ENCODE measurements at places on chromosomes 2 and 18. TPM values are rescaled to one million over a fixed set of nuclear protein-coding genes. Genes with fewer than 3 reads are reported as not detected.

DNA sequence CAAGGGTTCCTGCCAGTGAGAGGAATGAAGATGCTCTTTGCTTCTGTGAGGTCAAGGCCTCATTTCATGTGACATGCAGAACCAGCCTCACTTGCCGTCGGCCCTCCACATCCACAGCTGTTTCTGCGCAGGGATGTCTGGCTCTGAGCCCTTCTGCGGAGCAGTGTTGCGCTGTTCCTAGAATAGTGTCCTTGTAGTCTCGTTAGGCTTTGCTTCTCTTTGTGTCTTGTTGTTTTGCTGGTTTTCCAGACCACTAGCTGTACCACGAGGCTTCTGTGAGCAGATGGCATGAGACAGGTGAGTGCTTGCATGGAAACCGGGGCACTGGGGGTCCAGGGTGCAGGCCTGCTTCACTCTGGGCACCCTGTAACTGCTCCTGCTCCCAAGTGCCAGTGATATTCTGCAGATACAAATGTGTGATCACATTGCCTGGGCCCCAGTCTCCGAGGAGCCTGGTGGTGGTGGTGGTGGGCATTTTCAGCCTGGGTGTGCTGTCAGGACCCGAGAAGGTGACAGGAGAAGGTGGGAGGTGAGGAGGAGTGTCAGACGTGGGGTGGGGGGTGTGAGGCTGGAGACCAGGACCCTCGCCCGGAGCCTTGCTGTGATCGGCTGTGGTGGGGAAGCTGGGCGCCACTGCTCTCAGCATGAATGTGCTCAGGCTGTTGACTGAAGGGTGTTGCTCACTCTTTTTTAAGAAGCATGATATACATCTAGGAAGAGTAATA lies 34.3 kb downstream of the LDLRAD4 start:
- DNase-seq, result no peak

DNA sequence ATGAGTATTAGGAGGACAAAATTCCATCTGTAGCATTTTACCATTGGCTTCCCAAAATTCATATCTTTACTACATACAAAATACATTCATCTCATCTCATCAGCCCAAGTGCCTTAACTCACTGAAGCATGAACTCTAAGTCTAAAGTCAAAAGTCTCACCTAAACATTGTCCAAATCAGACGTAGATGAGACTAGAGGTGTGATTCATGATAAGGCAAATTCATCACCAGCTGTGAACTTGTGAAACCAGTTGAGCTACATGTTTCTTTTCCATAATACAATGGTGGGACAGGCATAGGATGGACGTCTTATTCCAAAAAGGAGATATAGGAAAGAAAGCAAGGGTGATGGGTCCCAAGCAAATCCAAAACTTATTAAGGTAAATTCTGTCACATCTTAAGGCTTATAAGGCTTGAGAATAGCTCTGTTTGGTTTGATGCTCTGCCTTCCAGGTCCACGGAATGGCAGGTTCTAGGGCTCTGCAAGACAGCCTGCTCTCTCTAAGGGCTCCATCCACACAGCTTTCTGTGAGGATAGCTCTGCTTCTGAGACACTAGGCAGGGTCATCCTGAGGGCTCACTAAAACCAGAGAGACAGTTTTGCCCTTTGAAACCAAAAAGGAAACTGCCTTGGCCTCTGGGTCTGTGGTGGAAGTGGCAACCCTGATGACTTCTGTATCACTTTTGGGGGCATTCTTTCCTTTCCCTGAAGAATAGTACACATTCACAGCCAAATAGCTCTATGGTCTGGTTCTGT lies 9.6 kb downstream of the IFIH1 start:
- no peak for DNase-seq

- DNase-seq, result no peak
Observed at GRCh38 chr2:38432820-38433606, 55.9 kb upstream of the ATL2 start.

GRCh38 chr18:22981274-22982133 lies 48.4 kb downstream of the RBBP8 start:
- DNase-seq, result no peak

GRCh38 chr18:34003687-34004086 lies 221.0 kb downstream of the NOL4 start:
- DNase-seq, result no peak

DNA sequence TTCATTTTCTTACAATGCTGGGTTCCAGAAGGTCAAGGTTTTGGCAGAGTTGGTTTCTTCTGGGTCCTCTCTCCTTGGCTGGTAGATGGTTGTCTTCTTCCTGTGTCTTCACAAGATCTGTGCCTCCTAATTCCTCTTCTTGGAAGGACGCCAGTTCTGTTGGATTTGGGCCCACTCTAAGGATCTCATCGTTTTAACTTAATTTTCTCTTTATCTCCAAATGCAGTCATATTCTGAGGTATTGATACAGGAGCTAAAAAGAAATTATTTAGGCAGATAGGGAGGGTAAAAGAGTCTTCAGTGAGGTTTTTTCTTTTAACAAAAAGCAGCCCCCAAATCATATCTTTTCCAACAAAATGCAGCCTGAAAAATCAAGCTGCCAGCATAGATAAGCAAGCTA lies 998.4 kb downstream of the SOCS6 start:
- DNase-seq, result no peak

DNA sequence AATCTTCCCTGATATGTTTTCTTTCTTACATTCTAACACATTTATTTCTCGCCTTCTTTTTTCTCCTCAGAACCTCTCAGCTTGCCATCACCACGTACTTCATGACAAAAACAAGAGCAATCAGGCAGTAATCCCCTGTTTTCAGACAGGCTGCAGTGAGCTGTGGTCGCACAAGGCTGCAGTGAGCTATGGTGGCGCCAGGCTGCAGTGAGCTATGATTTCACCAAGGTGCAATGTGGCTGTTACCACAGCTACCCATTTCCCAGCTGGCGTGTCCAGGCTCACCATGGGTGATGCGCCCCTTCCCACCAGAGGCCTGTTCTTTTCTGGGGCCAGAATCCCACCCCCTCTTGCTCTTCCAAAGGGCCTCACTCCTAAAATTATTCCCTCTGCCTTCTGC lies 25.8 kb downstream of the TCF23 start:
- no peak for DNase-seq

Gene SCTR
- polyA plus RNA-seq, result not detected

DNA sequence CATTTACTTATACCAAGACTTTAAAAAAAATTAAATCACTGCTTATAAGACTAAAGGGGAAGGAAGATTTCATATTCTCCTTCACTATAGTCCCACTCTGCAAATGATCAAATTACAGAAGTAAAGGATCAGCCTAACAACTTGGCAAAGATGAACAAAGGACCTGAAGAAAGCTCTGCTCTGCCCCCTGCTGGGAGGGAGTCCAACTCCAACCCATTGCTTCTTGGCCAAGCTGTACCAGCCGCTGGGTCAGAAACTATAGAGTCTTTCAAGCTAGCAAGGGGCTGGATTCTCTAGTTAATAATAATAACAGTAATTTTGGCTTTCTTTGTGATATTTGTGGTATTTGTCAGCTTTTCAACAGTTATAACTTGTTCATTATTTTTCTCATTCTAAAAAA lies 927.0 kb upstream of the CRIM1 start:
- DNase-seq, result no peak

Gene ELP2
- 74.6 TPM for polyA plus RNA-seq

GRCh38 chr2:43219383-43220228 lies 6.8 kb downstream of the ZFP36L2 start:
- no peak for DNase-seq

DNA sequence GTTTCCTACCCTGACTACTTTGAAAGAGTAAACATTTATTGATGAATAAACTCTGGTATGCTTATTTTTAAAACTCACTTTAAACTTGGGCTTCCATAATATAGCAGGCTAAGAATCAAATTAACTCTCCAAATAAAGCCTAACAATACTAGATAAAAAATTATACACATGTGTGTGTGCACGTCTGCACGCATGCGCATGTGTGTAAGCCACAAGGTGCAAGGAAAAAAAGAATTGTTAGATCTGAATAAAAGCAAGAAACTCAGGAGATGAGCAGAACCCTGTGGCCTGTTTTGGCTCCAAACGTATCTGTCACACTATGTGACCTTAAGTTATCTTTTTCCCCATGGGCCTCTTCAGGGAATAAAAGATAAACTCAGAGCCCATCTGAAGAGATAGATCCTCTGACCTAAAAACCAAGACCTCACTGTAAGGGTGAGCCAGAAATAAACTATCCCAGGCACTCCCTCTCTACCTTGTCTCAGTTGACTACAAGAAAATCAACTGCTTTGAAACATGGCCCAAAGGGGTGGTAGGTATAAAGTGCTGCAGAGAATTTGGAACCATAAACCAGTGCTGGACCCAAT lies 6.3 kb downstream of the HDHD2 start:
- DNase-seq, result no peak

DNA sequence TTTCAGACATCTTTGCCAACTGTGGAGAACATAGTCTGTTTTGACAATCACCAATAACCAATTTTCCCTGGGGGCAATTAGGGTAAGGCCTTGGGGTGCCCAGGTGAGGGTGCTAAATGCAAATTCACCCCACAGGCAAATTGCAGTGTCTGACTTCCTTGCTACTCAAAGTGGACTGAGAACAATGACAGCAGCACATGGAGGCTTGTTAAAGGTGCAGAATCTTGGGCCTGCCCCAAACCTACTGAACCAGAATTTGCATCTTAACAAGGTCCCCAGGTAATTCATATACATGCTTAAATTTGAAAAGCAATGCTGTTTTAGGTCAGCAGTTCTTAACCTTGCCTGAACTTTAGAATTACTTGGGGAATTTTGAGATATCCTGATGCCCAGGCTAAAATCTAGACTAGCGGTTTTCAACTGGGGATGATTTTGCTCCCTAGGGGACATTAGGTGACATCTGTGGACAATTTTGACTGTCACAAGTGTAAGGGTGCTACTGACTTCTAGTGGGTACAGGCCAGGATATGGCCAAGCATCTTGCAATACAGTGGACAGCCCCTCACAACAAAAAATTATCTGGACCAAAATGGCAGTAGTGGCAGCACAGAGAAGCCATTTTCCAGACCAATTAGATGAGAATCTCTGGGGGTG lies 80.2 kb upstream of the GCFC2 start:
- DNase-seq, result no peak
